Fibroblast of skin of right biceps (primary cell): ENCODE measurements at places on chromosomes 5 and 9.

GRCh38 chr9:90642570-90643539 lies at the start of gene DIRAS2:
Gene DIRAS2, minus strand, starts transcription at chr9:90642824. Its CDS starts 28,997 bp downstream, at chr9:90613827.
- peak; percentile 48 for DNase-seq

GRCh38 chr9:131517761-131518190 lies 13.3 kb downstream of the UCK1 start:
- DNase-seq, result no peak

GRCh38 chr5:6087576-6087975 lies 290.8 kb downstream of the MED10 start:
- no peak for DNase-seq

- DNase-seq, result peak; percentile 94
These were observed 47.8 kb downstream of the NR3C1 start for GRCh38 chr5:143355710-143356109.

DNA sequence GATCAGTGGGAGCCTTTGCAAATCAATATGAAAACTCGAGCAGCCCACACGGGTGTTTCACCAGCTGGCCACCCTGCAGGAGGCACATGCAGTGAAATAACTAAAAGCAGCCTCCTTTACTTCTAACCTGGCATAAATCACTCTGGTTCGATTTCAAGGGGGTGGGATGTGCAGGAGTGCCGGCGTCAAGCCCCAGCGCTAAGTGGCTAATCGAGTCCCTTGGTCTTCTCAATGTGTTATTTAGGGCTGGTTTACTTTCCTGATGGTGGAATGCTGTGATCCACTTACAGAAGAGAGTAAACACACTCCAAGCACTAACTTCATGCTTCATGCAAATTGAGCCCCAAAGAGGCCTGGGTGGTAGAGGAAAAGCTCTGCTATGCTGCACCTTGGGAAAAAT lies 109.4 kb downstream of the TMEM174 start:
- DNase-seq, result no peak

GRCh38 chr9:3528451-3528850 lies 2.6 kb upstream of the RFX3 start:
- DNase-seq, result no peak

DNA sequence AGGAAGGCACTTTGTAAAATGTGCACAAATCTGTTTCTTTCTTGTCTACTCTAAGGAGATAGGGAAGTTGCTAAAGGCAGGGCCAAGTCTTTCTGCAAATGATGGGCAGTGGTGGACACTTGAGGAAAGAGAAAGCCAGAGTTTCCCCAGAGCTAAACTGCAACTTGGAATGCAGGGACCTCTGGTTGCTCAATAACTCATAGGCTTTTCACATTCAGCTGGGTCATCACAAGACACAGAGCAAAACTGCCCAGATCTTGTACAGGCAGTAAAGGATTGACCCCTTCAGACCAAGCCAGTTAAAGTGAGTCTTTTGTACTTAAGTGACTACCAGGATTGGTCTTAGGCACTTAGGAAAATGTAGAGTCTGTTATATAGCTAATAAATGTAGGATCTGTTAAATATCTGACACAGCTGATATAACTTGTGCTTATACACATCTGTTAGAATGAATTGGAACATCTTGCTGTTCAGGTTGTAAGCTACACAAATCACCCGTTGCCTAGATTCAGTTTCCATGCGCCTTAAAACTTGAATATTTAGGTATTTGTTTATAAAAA lies 13.5 kb upstream of the AGXT2 start:
- DNase-seq, result no peak

DNA sequence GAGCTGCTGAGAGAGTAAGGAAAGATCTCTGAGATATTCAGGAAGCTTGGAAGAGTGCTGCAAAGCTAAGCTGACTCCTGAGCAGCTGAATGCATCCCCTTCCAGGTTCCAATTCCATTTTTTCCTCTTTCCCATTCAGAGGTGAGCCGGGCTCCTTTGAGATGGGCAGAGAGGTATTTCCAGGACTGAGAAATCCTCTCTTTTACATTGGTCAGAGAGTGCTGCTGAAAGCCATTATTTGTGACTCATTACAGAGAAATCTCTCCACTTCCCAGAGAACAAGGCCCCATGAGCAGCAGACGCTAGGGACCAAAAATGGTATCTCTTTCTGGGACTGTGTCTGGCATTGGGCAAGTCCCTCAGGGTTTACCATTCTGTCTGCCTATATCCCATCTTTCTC lies 3.7 kb downstream of the MCTP1 start:
- peak; percentile 56 for DNase-seq
